NCI-H748 treated with DMSO at 0.1 percent for 48 hours (cell line): ENCODE measurements at places on chromosomes 7 and 10.

DNA sequence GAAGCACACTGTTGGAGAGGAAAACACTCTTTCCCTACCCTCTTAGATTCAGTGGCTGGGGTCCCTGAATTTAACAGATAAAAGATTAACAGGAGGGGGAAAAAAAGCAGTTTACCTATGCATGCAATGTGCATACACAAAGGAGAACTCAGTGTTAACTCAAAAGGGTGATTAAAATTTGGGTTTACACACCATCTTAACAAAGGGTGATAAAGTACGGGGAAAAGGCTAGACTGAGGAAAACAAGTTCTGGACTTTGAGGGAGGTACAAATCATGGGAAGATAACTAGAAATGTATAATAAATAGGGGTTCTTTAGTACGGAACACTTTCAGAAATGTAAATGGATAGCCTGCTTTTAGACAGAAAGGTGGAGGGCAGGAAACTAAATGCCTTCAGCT lies 83.1 kb downstream of the SRPK2 start:
- no peak for DNase-seq

DNA sequence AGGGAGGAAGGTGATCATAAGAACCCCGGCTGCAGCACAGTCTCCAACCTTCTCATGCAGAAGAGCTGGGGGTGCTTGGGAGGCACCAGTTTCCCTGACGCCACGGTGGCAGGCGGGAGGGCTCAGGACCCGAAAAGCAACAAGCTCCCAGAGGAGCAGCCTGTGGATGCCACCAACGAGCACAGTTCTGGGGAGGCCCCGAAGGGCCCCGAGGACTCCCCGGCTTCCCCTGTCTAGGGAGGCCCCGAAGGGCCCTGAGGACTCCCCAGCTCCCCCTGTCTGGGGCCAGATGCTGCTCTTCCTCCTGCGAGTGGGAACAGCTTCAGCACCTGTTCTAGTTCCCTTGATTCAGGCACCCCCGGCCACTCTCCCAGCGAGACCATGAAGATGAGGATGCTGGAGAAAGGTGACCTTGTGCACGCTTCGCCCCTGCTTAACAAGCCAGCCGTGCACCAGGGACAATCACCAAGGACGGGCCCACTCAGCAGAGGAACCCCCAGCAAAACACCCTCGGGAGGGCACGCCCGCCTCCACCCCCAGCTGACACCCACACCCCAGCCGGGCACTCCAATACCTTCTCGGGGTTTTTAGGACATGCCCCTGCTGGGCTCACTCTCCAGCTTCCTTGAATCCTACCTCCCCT lies 112.5 kb downstream of the PTPRN2 start:
- DNase-seq: no peak

GRCh38 chr7:23175938-23176337 lies 5.9 kb upstream of the NUP42 start:
- DNase-seq: no peak

GRCh38 chr10:2972810-2973209 lies 94.5 kb upstream of the PFKP start:
- DNase-seq: no peak

GRCh38 chr10:77526868-77527617 lies 110.6 kb downstream of the KCNMA1 start:
- DNase-seq: no peak
